Activated effector memory CD4-positive, alpha-beta T cell treated with anti-CD3 and anti-CD28 coated beads, Interleukin-2, amount 50 U/mL, for 16 hours (primary cell): ENCODE measurements at places on chromosomes 16 and 17.

- DNase-seq, result no peak
These were observed 63.5 kb downstream of the SPACA3 start for GRCh38 chr17:33055171-33055611.

GRCh38 chr16:82846806-82847205, 220.0 kb downstream of the CDH13 start:
- no peak for DNase-seq

GRCh38 chr17:45852535-45853297, 8.0 kb downstream of the SPPL2C start:
- DNase-seq, result peak; percentile 84

GRCh38 chr17:7406235-7406825, 1.3 kb upstream of the NLGN2 start:
- DNase-seq, result no peak

DNA sequence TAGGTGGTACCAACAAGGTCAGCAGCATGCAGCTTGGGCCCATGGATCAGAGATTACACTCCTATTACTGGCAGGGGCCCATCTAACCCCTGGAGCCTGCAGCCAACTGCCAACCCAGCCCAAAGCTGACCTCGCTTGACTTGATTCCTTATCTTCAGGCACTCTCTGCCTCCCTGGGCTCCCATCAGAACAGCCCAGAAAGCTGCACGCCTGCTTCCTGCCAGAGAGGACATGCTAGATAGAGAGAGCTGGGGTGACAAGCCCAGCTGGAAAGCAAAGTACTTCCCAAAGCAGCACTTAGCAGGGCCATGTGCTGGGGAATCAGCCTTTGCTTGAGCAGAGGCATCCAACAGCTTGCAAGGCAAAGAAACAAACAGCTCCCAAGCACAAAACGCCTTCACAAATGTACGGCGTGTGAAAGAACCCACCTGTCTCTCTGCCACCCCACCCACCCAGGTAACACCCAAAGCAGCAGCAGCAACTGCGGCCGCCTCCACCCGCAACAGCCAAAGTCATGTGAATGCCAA, 74.2 kb upstream of the NLK start:
- no peak for DNase-seq

DNA sequence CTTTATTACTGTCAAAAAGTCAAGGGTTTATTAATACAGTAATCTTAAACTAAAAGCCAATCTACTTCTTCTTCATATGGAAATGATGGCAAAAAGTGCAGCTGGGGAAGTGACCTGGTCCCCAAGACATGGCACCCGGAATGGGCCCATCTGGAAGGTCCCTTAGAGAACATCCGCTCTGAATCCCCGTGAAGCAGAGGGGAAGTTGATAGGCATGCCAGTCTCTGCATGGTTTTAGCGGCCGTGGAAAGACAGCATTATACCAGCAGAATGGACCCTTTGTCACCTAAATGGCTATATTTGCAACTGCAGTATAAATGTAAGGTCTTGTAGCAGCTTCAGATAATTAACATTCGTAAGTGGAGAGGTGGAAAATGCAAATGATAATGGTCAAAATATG, 32.4 kb downstream of the COTL1 start:
- no peak for DNase-seq

DNA sequence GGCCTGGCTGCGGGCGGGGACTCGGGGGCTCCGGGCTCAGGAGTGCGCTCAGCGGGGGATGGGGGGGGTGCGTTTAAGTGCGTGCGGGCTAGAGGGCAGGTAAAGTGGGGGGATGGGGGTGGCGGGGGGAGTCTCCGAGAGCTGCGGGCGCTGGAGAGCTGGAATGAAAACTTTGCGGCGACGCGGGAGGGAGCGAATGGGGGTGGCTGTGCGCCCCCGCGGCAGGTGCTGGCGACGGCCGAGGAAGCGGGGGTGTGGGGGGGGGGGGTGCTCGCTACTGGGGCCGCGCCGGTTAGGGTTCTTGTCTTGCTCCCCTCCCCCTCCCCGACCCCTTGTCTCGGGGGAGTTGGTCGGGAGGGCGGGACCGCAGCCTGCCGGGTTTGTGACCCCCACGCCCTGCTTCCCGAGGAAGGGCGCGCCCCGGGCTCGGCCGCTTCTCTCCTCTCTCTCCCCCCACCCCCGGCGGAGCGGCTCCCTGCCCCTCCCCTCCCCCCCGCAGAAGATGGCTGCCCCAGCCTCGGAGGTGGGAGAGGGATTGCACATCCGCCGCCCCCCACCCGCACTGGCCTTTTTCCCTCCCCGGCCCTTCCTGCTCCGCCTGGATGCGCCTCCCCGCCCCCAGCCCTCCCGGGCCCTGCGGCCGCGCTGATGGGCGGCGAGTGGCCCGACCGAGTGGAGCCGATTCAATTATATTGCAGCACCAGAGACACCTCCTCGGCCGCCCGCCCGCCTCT, 649 bp downstream of the GSE1 start:
- DNase-seq, result peak; percentile 66

- DNase-seq, result no peak
These were observed 20.9 kb downstream of the UBE2O start for GRCh38 chr17:76432004-76432403.

GRCh38 chr16:77877712-77878347, 89.5 kb downstream of the VAT1L start:
- DNase-seq, result no peak

DNA sequence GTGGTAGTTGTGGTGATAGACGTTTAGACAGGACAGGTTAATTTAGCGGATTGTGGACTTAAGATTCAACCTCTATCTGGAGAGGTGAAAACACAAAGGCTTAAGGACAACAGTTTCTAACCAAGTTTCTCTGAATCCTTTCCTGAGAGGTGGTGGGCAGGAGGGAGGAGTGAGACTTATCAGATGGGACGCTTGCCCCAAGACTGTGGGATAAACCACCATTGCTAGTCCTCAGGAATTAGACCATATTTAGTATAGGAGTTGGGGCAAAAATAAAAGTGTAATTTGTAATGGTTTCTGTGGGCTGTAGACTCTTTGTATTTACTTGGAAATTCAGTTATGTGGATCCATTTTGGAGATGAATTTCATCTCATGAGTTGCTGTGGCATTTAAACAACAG, 6.6 kb downstream of the PDP2 start:
- DNase-seq, result no peak

- DNase-seq, result no peak
These were observed 85.7 kb downstream of the MGAT5B start for GRCh38 chr17:76953946-76954345.

DNA sequence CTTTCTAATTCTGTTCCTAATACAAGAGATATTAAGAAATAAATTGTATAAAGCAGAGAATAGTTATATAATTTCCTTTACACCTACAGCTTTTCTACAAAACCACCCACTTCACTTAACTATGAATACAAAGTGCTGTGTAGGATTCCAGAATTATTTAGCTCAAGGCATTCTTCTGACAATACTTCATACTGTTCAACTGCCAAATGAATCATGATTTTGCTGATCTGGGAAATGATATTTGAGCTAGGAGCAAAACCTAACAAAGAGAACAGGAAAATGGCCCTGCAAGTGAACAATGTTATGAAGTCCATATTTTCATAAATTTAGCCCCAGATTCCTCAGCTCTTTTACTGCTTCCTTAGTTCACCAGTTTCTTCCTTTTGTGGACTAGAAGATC, 12.9 kb downstream of the BBS2 start:
- no peak for DNase-seq

DNA sequence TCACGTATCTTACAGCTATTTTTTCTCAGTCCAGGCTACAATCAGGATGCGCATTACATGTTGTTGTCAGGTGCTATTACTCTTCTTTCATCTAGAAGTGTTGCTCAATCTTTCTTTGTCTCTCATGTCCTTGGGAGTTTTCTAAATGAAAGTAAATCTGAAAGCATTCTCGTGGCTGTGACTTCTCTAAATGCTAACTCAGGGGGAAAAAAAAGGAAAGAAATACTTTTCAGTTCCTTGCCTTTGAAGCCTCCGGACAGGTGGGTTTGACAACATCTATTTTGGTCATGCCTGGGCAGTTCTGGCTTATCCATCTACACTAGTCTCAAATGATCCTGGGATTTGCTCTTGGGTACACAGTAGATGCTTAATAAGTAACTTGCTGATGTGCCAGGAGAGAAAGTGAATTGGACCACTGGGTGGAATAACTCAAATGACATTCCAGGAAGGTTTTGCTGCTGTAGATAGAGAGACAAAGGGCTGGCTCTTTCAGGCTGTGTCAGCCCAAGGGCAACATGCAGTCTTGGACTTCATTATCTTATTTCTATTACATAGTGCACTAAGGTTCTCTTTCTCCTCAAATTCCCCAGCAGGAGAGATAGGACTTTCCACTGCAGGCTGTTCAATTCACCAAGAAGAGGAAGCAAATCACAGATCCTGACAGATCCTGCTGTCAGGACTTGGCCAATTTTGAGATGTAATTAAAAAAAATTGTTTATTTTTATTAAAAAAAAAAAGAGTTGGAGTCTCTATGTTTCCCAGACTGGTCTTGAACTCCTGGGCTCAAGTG, 63.6 kb upstream of the NFAT5 start:
- no peak for DNase-seq

DNA sequence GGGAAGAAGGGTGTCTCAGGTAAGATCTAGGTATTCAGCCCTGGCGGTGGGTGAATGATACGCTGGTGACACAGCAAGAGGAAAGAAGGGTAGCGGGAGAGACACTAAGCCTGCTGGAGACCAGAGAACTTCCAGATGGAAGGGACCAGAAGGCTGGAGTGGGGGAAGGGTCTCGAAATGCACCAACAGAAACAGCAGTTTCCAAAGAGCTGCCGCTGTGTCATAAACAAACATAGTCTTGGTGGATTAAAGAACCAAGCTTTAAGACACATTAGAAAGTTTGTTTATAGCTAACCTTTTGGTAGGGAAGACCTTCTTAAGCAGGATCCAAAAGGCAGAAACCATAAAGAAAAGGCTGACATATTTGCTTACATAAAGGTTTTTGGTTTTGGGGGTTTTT, 20.9 kb downstream of the TRPV3 start:
- DNase-seq, result no peak

DNA sequence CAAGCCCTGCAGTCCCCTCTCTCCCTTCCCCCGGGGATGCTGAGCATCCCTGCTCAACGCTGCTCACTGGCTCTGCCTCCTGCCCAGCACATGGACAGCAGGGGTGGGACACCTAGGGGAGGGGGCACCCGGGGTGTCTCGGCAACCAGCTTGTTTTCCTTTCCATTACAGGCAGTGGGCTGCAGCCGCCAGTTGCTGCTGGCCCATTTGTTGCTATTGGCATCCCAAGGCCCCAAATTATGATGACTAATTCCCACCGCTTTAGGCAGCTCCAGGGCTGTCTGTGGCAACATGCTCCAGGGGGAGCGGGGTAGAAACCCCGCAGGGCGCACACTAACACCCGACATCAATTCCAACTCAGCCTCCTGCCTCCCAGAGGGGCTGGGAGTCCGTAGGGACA, 4.9 kb downstream of the SDK2 start:
- no peak for DNase-seq

GRCh38 chr17:75832164-75832651, 12.0 kb downstream of the UNC13D start:
- peak; percentile 81 for DNase-seq

- DNase-seq, result no peak
These were observed 113.3 kb downstream of the CNTNAP4 start for GRCh38 chr16:76390476-76390875.

GRCh38 chr17:70658317-70658716, 489.0 kb downstream of the KCNJ2 start:
- no peak for DNase-seq

DNA sequence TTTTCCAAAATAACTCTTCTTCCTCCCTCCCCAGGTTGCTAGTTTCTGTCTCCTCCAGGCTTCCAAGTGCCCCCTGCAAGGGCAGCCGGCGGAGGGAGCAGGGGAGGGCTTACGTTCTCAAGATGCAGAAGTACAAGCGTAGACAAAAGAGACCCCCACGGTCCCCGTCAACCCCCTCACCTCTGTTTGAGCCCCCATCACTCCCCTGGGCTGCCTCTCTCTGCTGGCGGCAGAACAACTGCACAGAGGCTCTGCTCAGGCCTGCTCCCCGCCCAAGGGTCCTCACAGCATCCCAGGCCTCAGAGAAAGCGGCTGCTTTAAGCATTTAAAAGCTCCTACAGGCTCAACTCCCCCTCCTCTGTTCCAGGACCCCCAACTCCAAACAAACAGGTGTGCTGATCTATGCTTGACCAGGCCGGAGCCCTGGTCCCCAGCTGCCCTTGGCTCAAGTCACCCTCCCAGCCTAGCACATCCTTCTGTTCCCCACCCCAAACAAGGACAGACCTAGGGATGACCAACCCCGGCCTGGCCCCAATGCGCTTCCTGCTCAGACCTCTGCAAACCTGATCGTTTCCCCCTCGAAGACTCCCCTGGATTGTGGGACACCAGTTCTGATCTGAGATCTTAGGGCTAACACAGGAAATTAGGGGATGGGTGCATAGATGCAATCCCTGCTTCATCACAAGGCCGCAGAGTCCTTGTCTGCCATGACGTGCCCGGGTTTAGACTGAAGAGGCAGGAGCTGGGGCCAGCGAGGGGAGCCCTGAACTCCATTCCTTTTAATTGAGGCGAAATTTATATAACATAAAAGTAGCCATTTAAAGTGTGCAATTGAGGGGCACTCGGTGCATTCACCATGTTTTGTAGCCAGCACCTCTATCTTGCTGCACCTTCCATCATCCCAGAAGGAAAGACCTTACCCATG, 17.2 kb upstream of the RBFOX3 start:
- peak; percentile 30 for DNase-seq

- no peak for DNase-seq
These were observed 194.4 kb upstream of the MAF start for GRCh38 chr16:79794941-79795340.

- DNase-seq, result no peak
These were observed 11.5 kb downstream of the NHERF1 start for GRCh38 chr17:74759941-74760340.

GRCh38 chr17:5405400-5405799, 14.1 kb downstream of the NUP88 start:
- no peak for DNase-seq

- DNase-seq, result no peak
These were observed 358 bp upstream of the ARHGDIG start for GRCh38 chr16:280005-280460.

- DNase-seq, result no peak
These were observed 7.4 kb upstream of the PMFBP1 start for GRCh38 chr16:72179204-72179970.

- no peak for DNase-seq
These were observed 22.9 kb downstream of the PRCD start for GRCh38 chr17:76562734-76563148.

- no peak for DNase-seq
These were observed 3.9 kb downstream of the SPATA20 start for GRCh38 chr17:50550661-50551432.

DNA sequence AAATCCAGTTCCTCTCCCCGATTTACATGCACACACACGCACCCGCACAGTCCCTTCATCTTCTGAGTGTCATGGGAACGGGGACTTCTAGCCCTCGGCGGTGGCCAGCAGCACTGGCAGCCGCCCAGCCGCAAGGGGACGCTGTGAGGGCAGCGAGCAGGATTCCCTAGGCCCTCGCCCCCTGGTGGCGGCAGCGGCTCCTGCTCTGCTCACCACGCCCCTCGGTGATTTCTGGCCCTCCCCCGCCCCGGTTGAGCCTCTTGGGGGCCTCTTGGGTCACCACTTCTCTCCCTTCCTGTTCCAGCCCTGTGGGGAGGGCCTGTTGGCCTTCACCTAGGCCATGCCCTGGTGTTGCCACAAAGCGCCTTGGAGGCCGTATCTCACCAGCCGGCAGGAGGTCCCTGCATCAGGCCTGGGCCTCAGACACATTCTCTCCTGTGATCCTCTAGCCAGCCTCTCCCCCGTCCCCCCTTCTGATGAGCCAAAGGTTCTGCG, 75.2 kb upstream of the KSR1 start:
- peak; percentile 92 for DNase-seq
